ENCODE measurements at places on chromosomes 2 and 18. TPM values are rescaled to one million over a fixed set of nuclear protein-coding genes. Genes with fewer than 3 reads are reported as not detected.

Gene SLC14A1
- 0.54 TPM for total RNA-seq

Gene RBM43
- 5.0 TPM for total RNA-seq

Gene PLCL1
- total RNA-seq = 1.3 TPM

Gene CABLES1
- total RNA-seq = 5.6 TPM

Gene ATP9B
- 25.9 TPM for total RNA-seq

Gene CHMP3
- 29.8 TPM for total RNA-seq
